ENCODE measurements at places on chromosomes 5 and 9.

GRCh38 chr5:6843821-6844220 lies 130.6 kb downstream of the TENT4A start:
- DNase-seq, result no peak

DNA sequence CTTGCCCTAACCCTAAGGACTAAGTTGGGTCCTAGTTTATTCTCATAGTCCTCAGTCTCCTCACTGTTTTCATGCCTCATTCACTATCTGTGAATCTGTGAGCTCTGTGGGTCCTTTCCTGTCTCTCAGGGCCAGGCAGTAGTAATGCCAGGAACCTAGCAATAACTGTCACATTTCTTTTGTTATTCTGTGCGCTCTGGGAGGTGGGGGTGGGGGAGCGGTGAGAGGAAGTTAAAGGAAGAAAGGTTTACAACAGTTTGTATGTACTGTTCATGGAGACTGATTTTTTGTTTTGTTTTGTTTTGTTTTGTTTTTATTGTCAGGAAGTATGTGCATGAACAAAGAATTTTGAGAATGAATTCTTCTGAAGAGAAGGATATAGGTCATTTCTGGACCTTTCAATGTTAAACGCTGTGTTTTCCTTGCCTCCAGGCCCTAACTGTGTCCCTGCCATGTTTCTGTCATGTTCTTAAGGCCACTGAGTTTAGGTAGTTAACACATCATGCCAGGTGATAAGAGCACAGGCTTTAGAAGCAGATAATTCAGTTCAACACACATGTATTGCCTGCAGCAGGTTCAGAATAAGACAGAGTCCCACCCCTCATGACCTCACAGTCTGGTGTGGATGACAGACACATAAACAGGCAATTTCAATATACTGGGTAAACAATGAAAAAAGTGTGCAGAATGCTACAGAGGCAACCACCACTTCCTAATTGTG lies 13.3 kb upstream of the FEM1C start:
- DNase-seq, result no peak

DNA sequence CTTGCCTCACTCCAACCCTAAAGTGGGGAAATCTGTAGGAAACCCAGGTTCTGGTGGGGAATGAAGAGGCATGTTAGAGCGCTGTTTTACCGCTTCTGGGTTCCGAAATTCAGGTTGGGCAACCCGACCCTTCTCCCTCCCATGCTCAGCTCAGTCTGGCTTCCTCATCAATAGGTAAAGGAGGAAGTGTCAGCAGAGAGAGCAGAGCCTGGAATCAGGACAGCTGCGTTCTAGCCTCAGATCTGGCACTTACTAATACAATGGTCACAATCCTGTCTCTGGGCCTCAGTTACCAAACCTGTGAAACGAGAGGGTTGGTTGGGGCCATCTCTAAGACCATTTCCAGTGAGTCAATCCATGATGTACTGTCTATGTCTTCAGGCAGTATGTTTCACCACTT lies 16.2 kb upstream of the TNIP1 start:
- DNase-seq, result no peak

- no peak for DNase-seq
Measured at GRCh38 chr5:141865406-141865805, 12.8 kb downstream of the PCDH1 start.

DNA sequence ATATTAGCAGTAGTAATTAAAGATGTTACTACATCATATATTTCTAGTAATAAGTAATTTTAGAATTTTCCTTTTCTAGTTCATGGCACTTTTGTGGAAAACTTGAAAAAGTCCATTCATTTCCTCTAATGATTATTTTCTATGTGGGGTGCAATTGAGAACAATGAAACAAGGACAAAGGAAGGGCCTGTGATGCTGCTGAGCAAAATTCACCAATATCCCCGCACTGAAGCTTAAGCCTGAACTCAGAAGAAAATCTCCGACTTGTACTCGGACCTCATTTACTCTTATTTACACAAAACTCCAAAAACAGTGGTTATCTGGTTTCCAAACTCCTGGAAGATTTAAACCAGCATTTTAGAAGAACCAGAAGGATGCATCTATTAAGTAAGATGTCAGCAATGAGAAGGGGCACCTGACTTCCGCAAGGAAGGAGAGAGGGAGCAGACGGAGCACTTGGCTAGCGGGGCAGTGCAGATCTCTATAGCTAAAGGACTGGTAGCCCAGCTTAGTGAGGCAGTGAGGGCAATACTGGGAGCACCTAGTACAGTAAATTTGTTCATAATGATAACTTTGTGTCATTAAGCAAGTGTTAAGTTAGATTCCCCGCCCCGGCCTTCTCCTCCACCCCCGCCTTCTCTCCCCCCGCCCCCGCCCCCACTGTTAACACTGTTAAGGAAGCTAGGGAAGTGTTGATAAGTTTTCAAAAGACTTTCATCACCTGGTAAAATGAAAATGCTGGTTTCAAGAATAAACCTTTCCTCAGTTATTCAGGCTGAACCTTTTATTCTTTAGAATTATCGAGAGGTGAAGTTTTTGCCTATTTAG lies 123.3 kb downstream of the ZSWIM6 start:
- DNase-seq, result no peak

DNA sequence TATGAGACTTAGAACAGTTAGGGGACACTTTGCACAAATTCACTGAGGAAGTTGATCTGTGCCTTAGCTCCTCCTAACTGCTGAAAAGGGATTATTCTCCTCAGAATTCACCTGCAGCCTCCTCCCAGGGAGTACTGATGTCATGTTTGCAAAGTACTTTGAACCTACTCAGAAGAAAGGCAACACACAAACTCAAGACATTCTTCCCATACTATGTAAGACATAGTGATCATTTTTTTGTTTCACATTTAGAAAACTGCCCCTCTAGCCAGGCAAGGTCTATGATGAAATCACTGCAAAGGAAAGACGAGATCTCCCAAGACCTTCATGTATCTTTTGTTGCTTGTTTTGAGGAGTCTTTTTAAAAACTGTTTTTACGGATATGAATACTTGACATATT lies 10.6 kb upstream of the VLDLR start:
- no peak for DNase-seq

DNA sequence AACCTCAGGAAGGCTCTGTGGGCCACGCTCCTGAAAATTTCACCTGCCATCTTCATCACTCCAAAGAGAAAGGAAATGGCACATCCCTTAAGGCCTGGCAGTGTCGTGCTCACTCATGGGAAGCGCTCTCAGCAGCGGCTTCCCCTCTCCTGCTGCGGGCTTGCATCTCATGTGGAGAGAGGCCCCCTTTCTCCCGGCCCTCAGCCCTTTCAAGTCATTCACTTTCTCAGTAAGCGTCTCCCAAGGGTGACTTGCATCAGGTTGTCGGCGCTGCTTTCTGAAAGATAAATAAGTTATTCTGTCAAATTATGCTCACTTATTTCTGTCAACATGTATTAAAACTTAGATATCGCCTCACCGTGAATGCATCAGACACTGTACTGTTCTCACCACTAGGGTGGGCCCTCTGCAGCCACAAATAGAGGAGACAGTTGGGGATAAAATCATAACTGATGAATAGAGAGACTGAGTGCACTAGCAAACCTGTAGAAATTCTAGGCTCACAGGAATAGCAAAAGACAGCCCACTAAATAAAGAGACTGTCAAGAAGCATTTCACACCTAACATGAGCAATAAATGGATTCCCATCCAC lies 174.6 kb downstream of the RFK start:
- DNase-seq, result no peak

- no peak for DNase-seq
Measured at GRCh38 chr9:121156263-121156731, 45.4 kb downstream of the RAB14 start.

DNA sequence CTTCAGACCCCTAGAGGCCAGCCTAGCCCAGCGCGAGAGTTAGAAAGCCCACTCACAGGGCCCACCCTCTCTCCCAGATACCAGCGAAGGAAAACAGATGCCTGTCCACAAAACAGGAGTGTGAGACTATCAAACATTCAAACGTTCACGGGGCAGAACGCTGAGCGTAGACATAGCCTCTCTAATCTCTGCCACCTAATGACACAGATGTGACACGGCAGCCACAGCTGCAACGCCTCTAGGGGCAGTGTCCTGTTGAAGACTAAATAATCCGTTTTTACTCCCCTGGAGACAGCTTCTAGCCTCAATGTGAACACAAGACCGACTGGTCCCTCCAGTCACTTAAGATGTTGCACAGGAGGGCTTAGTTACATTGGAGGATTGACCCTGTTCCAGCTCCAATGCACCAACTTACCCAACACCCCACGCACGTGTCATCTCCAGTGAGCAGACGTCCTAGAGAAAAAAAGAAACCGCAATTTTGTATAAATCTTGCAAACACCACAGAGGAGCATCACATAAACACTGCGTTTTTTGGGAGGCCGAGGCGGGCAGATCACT lies 14.3 kb downstream of the DIPK1B start:
- DNase-seq, result no peak

- no peak for DNase-seq
Measured at GRCh38 chr9:13726746-13727145, 447.3 kb upstream of the MPDZ start.

GRCh38 chr5:96905864-96906263 lies 29.6 kb downstream of the ERAP2 start:
- DNase-seq, result no peak

GRCh38 chr5:177025101-177025601 lies 2.7 kb downstream of the ZNF346 start:
- DNase-seq, result no peak

- DNase-seq, result no peak
Measured at GRCh38 chr5:93894601-93895354, 153.4 kb upstream of the POU5F2 start.

DNA sequence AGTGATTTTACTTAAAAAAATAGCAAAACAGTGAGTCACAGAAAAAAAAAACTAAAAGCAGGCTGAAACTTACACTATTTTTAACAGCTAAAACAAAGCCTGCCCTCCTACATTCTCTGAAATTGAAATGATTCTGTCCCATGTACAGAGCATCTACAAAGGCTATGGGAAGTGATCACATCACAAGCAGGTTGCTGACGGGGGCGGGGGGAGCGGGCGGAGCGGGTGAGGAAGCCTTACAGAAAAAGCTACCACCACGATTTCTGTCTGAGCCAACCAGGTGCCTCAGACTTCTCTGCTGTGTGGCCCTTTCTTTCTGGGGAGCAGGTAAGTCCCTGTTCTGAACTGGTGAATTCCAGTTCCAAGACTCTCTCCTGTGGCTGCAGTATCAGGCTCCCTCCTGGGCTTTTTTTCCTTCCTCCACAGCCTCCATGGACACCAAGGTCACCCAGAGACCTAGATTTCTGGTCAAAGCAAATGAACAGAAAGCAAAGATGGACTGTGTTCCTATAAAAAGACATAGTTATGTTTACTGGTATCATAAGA lies 104.9 kb downstream of the ANKRD18B start:
- DNase-seq, result no peak

GRCh38 chr5:100575815-100576214 lies 40.6 kb downstream of the FAM174A start:
- no peak for DNase-seq

DNA sequence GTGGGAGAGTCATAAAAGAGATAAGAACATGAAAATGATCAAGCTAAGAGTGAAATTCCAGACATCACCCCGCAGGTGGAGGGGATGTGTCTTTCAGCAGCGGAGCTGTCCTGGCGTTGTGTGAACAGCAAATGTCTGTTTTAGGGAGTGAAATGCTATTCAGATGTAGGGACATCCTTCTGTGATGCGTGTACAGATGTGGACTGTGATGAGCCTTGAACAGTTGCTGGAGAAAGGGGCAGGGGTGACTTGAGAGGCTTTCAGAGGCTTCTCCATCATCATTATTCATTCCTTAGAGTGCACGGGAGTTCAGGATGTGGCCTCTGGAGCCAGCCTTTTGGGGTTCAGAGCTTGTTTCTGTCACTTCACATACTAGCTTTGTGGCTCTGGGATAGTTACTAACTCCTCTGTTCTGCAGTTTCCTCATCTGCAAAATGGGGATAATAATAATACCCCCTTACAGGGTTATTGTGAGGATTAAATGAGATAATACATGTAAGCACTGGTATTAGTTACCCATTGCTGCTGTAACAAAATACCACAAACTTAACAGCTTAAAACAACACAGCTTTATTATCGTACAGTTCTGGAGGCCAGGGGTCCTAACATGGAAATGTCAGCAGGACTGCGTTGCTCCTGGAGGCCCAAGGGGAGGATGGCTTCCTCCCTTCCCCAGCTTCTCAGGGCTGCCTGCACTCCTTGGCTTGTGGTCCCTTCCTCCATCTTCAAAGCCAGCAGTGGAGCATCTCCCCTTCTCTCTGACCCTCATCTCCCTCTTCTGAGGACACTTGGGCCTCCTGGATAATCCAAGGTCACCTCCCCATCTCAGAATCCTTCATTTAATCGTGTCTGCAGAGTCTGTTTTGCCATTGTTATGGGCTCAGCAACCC lies 9.4 kb downstream of the TRAF1 start:
- DNase-seq, result no peak

DNA sequence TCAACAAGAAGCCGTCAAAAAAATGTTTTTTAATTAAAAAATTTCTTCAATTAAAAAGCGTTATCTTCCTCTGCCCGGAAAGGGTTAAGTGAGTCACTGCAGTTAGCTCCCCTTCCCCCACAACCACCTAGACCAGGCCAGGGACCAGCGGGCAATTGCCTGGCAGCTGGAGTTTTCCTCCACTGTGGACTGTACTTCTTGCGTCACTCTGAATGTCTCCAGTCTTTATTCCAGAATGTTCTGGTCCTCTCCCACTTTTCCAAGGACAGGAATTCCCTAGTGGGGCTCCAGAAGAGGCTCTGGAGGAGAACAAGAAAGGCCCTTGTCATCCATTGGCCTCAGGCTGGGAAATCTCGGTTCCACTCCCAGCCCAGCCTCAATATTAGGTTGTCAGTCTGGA lies 114.0 kb downstream of the C9orf50 start:
- DNase-seq, result no peak

GRCh38 chr9:123945532-123945931 lies 15.6 kb upstream of the DENND1A start:
- no peak for DNase-seq

DNA sequence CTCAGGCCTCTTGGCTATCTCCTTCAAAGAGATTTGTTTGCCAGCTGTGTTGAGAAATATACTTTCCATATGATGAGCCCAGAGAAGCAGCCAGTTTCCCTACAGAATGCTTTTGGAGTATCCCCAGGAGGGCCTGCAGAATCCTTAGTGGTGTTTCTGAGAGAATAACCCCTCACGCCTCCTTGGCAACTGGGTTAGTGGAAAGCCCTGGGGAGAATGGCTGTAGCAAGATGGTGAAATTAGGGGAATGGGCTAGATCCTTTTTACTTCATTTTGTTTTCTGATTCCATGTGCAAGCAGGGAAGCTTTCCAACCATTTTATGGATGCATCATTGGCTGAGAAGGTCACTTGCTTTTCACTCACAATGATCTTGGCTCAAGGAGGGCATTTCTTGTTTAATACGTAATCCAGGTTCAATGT lies 364.6 kb downstream of the DMRT2 start:
- no peak for DNase-seq
